ENCODE measurements at places on chromosomes 2 and 18.

DNA sequence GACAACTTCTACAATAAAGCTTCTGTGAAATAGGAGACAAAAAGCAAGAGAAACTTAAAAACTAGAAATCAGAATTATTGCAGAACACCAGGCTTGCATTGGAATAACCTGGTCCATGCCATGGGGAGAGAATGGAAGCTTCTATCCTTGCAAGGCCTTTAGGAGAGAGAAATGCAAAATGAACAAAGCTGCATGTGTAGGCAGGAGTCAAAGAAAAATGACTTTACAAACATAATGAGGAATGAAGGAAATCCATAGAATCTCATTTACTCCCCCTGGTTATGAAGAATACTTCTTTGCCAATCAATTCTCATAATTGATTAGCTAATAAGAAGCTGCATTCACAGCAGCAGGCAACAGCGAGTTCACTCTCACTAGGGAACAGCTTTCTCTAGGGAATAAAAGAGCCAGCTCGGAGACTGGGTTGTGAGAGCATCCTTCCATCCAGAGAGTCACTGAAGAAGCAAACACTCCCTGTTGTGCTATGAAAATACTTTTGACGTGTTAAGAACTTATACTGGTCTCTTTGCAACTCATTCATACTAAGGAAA lies 235.9 kb upstream of the LRATD1 start:
- DNase-seq: no peak

GRCh38 chr2:9765611-9766531 lies 77.4 kb upstream of the TAF1B start:
- DNase-seq: no peak

GRCh38 chr18:35215026-35215425 lies 25.8 kb upstream of the ZNF397 start:
- DNase-seq: no peak

DNA sequence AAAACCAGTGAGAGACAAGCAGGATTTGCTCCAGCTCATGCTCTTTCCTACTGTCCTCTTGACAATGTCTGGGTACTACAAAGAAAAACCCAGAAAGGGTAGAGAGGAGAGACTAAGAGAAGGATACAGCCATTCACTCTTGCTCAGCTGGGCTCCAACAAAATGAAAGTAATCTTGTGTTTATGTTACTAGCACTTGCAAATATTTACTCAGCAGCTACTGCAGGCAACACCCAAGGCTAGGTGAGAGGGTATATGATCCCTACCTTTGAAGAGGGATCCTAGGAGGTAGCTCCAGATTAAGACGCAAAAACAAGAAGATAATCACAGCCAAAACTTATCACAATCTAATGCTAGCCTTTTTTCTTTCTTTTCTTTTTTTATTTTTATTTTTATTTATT lies 329.6 kb upstream of the ACVR2A start:
- DNase-seq: no peak

DNA sequence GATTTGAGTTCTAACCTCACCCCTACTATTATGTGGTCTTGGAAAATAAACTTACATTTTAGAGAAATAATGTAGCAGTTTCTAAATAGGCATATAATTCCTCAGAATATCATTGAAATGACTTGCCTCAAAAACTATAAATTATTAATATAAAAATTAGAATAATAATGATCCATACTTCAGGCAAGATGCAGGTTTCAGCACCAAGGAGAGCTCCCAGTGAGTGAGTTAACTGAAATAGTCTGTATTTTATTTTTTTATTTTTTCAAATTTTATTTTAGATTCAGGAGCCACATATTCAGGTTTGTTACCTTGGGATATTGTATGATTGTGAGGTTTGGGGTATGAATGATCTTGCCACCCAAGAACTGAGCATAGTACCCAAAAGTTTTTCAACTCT lies 472.2 kb upstream of the DCC start:
- DNase-seq: no peak

GRCh38 chr2:172242961-172243360 lies 140.3 kb upstream of the DLX2 start:
- no peak for DNase-seq

DNA sequence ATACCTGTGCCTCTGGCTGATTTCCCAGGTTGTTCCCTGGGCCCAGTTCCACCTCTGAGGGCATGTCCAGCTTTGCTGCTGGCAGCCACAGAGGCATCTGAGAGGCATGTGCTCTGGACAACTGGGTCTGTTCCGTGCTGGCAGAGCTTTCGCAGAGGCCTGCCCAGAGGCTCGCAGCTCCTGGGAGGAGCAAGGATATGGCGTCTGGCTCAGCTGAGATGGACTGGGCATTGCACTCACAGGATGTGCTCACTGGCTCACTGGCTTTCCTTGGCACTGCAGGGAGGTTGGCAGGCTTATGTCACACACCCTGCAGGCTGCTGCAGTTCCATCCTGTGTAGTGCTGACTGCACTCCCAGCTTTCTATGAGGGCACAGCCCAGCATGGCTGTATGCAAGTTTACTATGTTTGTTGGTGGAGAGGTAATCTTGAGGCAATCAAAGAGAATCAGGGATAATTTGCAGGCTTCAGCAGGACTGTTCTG lies 172.3 kb downstream of the PRKCE start:
- DNase-seq: no peak

DNA sequence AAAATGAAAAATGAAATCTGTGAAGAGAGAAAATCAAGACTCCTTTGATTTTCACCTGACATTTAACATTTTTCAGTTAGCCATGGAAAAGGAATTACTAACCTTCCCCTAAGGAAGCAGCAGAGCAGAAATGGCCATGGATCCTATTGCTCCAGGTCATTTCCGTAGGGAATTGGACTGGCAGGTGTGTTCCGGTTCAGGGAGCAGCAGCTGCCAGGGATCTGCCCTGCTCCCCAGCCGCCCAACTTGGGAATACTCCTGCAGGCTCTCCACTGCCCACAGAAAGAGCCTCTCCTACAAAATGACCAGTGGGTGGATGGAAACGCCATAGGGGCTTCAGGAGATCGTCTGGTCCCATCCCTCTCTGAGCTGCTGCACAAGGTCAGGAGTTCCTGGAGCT lies 86.0 kb upstream of the MAPK4 start:
- DNase-seq: no peak

- no peak for DNase-seq
Measured at GRCh38 chr2:96548558-96549465, 12.3 kb downstream of the ARID5A start.

GRCh38 chr18:37421341-37422077 lies 144.1 kb downstream of the CELF4 start:
- DNase-seq: no peak

Measured in stimulated activated CD8-positive, alpha-beta memory T cell treated with anti-CD3 and anti-CD28 coated beads, Interleukin-4, amount 100 ng/mL, for 1 hour (primary cell).